Right ventricle myocardium inferior (tissue), 1 donor: ENCODE measurements at places on chromosomes 13 and 19. TPM values are rescaled to one million over a fixed set of nuclear protein-coding genes. Genes with fewer than 3 reads are reported as not detected.
A peak's percentile ranks its signal among the peaks of the same experiment; 100 is the strongest.

The ZNF486 gene
- total RNA-seq = 1.5 TPM

The HCN2 gene
- 4.5 TPM for total RNA-seq

The ARID3A gene
- 6.7 TPM for total RNA-seq

GRCh38 chr19:45151320-45151719, 9.5 kb downstream of the NKPD1 start:
- DNase-seq = peak; percentile 9

- DNase-seq = no peak
Measured at GRCh38 chr19:38263689-38264485, 486 bp upstream of the SPINT2 start.

GRCh38 chr19:52296773-52297600, at the start of gene ZNF480:
ZNF480 (plus strand) TSS chr19:52297169; CDS start chr19:52300413, 3,244 bp downstream.
- DNase-seq = peak; percentile 96

DNA sequence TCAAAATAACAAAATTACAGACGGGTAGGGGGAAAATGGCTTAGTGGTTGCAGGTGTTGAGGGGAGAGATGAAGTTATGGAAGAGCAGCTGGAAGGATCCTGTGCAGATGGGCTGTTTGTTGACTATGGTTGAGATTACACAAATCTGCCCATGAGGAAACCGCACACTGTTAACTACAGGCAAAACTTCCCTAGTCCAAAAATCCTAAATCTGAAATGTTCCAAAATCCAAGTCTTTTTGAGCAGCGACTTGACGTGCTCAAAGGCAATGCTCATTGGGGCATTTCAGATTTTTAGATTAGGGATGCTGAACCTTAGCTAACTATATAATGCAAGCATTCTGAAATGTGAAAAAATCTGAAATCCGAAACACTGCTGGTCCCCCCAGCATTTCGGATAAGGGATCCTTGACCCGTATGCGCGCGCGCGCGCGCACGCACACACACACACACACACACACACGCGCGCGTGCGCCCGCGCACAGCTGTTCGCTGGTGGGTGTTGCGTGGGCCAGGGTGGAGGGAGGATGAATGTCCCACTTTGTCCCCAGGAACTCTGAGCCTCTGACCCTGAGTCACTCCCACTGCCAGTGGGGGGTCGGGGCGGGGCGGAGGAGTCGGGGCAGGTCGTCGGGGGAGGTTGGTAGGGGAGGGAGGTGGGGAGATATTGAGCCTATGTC, 6.8 kb downstream of the F2RL3 start:
- no peak for DNase-seq

The ZNF256 gene
- total RNA-seq = 9.3 TPM

- no peak for DNase-seq
Measured at GRCh38 chr13:75372517-75372916, 109.5 kb downstream of the TBC1D4 start.

DNA sequence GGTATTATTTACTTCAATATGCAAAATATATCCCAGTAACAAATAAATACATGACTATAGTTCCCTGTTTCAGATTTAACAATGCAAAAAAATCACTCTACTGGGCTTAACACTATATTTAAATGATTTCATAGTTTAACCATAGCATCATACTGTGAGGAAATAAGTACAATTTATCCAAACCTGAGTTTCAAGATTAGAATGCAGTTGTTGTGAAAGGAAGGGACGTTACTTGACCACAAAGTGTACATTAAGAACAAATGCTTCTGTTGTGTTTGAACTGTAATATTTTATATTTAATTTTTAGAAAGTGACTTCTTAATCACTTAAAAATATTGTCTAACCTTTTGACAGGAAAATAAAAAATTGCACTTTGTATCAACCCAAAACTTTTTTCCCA, 1747.9 kb upstream of the SPRY2 start:
- no peak for DNase-seq

GRCh38 chr19:7265963-7266362, 28.3 kb downstream of the INSR start:
- no peak for DNase-seq

The TEX26 gene
- not detected for total RNA-seq

- no peak for DNase-seq
Measured at GRCh38 chr19:48348045-48348444, 15.7 kb downstream of the TMEM143 start.

DNA sequence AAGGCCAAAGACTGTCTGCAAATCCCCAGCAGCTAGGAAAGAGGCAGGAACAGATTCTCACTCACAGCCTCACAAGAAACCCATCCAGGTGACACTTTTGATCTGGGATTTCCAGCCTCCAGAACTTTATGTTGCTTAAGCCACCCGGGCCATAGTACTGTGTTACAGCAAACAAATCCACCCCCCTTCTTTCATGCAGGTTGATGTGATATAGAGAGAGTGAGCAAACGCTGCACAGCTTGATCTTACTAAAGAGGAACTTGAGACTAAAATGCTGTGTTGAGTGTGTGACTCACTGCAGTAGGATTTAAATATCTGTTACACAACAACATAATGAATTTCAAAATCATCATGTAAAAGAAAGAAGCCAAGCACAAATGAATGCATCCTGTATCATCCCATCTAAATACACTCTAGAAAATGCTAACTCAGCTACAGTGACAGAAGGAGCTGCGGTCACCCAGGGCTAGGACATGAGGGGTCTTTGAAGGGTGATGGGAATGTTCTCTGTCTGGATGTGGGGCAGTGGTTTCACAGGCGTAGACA, 32.2 kb downstream of the RCBTB2 start:
- DNase-seq = no peak

GRCh38 chr13:67048084-67048820, 181.9 kb downstream of the PCDH9 start:
- no peak for DNase-seq

- no peak for DNase-seq
Measured at GRCh38 chr19:57111329-57111644, 8.5 kb upstream of the USP29 start.

DNA sequence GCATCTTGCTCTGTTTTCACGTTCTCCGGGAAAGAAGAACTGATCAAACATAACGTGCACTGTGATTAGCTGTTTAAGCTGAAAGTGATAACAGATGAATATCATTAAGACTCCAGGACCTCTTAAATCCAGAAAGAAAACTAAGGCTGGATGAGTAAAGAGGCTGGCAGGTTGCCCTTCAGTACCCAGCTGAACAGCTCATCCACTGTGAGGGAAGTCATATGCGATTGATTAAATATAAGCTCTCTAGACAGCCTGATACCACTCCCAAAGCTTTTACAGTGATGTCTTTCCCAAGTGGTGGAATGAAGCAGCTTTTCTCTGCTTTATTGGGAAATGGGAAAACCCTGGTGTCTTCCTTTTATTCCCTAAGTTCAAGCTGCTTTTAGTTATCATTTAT, 116.9 kb downstream of the EFNB2 start:
- no peak for DNase-seq

DNA sequence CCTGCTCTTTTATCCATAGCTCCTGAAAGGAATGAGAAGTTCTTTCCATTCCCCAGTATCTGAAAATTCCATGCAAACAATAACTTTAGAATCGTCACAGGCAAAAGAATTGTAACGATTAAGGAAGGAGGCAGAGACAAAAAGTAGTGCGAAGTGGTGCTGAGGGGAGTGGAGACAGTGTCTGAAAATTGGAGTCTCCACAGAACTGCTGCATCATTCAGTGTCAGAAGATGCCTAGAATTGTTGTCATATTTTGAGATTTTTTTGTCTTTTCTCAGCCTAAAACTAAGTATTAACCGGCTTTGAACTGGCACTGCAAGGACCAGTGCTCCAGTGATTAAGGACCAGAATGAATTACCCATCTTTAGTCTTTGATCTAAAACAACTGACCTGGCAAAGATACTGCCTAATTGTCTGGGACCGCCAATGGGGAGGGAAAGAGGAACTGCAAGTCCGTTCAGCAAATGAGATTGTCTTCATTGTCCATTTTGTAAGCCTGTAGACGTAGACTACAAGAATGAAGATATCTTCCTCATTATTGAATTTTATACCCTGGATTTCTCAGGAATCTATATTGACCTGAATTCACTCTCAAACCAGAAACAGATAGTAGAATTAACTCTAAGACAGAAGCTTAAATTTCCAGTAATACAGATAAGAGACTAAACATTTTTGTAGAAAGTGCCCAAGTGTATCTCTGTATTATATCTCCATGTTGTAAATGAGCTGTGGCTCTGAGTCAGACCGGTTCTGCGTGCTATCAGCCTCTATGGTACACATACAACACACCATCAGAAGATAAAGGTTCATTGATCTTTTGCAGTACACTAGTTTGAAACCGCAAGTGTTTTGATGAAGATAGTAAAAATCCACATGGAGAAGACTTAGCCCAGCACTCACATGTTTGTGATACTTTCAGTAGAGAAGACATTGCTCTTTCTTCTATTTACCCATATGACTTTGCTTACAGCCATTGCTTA, 293.2 kb downstream of the EFNB2 start:
- DNase-seq = no peak

GRCh38 chr19:5086230-5086629, 117.3 kb downstream of the KDM4B start:
- no peak for DNase-seq

DNA sequence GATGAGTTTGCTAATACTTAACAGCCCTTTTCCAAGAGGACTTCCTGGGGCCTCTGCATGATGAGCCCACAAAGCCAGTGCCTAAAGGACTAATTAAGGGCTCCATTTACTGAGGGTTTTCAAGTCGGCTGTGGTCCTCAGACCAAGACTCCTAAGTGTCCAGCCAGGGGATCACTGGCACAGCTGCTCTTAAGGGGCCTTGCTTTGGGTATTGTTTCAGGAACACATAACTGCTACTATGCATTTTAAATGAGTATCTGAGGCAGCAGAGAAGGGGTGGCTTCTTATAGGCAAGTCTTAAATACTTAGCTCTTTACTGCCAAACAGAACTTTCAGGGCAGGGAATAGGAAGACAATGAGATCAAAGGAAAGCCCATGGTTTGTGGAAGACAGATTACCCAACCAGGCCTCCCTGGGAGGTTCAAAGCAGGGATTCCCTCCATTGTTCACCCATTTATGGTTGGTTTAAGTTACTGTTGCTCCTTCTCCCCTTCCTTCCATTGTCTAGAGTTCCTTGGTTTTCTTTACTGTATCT, 61.9 kb downstream of the TNFRSF19 start:
- no peak for DNase-seq

The CARD8 gene
- total RNA-seq = 34.5 TPM

The FCAR gene
- total RNA-seq = 0.27 TPM

The FAM216B gene
- total RNA-seq = 3.1 TPM

DNA sequence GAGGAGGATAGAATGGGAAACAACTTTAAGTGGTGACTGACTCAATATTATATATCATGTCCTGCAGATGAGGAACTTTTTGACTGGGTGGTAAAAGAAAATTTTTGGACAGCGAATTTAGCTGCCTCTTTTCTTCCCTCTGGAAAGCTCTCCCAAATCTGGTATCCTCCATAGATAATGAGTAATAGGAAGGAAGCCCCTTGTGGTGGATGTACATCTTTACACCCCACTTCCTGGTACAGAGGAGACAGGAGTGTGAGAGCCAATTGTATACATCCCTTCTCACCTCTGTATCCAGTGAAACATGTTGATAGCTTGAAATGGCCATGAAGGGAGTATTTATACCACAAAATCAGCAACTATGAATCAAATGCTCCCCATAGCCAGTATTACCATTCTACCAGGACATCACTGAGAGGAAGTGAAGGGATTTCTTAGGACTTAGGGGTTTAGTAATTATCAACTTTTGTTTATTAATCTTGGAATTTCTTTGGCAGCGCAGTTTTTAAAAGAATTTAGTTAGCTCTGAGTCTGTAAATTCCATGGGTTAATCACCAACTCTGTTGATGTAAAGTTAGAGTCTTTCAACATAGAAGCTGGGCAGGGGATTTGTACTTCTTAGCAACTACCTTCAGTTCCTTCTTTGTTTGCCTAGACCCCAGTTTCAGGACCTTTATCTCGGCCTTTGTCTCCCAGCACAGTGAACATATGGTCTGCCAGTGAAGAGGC, 17.0 kb upstream of the TDRD3 start:
- no peak for DNase-seq

DNA sequence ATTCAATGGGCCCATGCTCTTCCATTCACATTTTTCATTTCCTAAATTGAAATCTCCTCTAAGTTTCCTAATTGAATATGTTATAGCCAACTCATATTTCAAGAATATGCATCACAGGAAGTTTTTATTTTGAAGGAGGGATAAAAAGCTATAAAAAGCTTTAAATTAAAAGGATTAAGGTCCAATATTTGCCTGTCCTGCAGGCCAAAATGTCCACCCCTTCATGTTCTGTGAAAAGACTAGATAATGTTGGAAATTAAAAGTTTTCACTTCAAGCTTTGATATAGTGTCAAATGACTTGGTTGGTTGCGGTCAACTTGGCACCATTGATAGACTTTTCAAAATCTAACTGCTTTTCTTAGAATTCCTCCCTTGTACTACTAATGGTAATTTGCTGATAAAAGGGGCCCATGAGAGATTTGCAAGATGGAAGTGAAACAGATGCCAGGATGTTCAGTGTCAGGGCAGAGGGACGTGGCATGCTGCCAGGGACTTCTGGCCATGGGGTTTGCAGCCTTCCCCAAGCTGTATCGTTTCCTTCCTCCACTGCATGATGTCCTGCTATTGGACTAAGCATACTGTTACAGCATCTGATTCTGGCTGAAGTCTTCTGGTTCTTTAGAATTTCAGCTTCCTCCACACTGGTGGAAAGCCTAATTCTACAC, 547.3 kb upstream of the MIR17HG start:
- DNase-seq = peak; percentile 89

DNA sequence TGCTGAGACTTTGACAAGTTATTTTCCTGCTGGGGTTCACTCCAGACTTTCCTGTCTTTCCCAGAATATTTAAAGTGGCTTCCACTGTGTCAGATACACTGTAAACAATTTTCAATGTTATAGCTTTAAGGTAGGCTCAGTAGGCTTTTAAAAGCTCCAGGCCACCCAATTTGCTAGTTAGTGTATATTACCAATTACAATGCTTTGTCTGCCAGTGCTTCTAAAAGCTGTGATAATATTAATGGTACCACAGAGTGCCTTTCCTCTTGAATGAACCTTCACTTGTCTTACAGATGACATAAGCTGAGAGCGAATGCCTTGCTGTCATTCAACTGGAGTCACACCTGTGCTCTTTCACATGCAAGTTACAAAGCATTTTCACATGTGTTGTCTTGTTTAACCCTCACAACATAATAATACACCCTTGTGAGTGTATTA, 239.7 kb upstream of the HTR2A start:
- DNase-seq = no peak

GRCh38 chr13:95403349-95404140, 102.3 kb upstream of the ABCC4 start:
- DNase-seq = no peak

DNA sequence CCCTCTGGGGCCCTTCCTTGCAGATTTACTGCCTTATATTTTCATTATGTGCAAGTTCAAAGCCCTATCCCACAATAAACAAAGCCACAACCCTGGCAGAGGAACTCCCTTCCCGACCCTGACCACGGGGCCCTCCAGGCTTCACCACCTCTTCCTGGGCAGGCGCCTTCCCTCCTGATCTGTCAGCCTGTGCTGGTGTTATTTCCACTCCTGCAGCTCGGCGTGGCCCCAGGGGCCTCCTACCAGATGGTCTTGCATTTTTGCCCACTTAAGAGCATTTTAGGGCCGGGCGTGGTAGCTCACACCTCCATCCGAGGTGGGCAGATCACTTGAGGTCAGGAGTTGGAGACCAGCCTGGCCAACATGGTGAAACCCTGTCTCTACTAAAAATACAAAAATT, 22.8 kb downstream of the SLC15A1 start:
- no peak for DNase-seq
